GM18507 (cell line): ENCODE measurements at places on chromosomes 5 and 9.
A peak's percentile ranks its signal among the peaks of the same experiment; 100 is the strongest.

DNA sequence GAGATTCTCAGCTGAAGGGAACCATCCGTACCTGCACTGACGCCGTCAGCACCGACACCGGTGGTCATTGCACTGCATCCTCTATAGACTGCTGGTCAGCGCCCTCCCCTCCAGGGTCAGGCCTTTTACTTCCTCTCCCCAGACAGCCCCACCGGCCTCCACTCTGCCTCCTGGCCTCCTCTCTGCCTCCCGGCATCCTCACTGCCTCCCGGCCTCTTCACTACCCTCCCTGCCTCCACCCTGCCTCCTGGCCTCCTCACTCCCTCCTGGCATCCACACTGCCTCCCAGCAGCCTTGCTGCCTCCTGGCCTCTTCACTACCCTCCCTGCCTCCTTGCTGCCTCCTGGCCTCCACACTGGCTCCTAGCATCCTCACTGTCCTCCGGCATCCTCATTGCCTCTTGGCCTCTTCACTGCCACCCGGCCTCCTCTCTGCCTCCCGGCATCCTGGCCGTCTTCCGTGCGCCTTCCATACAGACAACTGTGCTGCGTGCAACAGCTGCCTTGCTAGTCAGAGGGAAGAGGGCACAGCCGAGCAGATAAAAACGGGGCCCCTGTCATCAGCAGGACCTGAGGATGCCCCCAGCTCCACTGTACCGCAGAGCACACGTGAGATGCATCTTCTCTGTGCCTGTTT is 62.0 kb downstream of the VAV2 start:
- no peak for DNase-seq

- DNase-seq, result no peak
Measured at GRCh38 chr9:126147186-126147935, 179.3 kb upstream of the MVB12B start.

GRCh38 chr5:62299600-62299999 is 6.4 kb upstream of the KIF2A start:
- no peak for DNase-seq

GRCh38 chr5:149990518-149991376 is 9.7 kb downstream of the TIGD6 start:
- peak; percentile 37 for DNase-seq
